Right atrium auricular region (tissue), 2 donors: ENCODE measurements at places on chromosomes 16 and 17. TPM values are rescaled to one million over a fixed set of nuclear protein-coding genes. Genes with fewer than 3 reads are reported as not detected.

The ABCA6 gene
- total RNA-seq = 41.9 TPM

The HEATR9 gene
- total RNA-seq = not detected

The CCL8 gene
- total RNA-seq = 0.52 TPM

The PMFBP1 gene
- not detected for total RNA-seq

The PABPN1L gene
- not detected for total RNA-seq

DNA sequence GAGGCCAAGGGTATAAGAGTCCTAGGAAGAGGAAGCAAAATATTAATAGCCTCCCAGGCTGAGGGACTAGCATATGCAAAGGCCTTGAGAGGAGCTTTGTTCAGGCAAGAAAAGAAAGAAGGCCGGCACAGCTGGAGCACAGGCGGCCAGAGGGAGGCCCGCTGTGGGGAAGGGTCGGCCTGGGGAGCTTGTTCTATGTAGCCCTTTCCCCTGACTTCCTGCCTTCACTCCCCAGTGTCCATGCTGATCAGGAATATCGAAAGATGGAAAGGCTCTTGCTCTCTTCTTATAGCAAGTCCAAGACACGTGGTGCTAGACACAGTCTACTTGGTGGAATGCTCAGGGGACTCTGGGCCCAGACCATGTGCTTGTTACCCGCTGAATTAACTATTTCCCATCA, 27.4 kb upstream of the HAS3 start:
- no peak overlapping the region for H3K4me3 ChIP-seq
- H3K27ac ChIP-seq = no peak overlapping the region

- H3K27ac ChIP-seq = no peak overlapping the region
- no peaks in the 10 kb centered on the region for H3K36me3 ChIP-seq
- DNase-seq = no peak
- H3K27me3 ChIP-seq = no peaks in the 10 kb centered on the region
Measured at GRCh38 chr17:7992516-7992915, 9.9 kb upstream of the GUCY2D start.

GRCh38 chr17:82301300-82301915, 16.0 kb downstream of the CD7 start:
- DNase-seq = no peak
- no peaks in the 10 kb centered on the region for H3K36me3 ChIP-seq
- no peak overlapping the region for H3K27ac ChIP-seq
- no peak overlapping the region for H3K4me3 ChIP-seq

DNA sequence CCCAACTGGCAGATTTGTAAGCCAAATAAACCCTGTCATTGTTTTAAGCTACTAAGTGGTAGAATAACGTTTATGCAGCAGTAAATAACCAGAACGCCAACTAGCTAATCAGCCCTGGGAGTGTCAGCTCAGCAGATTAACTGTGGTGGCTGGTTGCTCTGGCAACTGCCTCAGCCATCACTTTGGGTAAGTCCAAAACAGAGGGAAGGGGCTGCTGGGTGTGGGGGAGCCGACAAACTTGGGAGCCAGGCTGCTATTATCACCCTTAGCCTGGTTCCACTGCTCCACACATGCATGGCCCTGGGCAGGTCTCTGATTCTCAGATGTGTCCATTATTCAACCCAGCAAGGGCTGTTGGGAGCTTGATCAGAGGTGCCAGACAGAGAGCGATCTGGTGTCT, 22.2 kb upstream of the RHOT1 start:
- H3K4me1 ChIP-seq = no peaks in the 10 kb centered on the region
- no peak for DNase-seq
- no peak overlapping the region for H3K4me3 ChIP-seq
- H3K27me3 ChIP-seq = no peaks in the 10 kb centered on the region

DNA sequence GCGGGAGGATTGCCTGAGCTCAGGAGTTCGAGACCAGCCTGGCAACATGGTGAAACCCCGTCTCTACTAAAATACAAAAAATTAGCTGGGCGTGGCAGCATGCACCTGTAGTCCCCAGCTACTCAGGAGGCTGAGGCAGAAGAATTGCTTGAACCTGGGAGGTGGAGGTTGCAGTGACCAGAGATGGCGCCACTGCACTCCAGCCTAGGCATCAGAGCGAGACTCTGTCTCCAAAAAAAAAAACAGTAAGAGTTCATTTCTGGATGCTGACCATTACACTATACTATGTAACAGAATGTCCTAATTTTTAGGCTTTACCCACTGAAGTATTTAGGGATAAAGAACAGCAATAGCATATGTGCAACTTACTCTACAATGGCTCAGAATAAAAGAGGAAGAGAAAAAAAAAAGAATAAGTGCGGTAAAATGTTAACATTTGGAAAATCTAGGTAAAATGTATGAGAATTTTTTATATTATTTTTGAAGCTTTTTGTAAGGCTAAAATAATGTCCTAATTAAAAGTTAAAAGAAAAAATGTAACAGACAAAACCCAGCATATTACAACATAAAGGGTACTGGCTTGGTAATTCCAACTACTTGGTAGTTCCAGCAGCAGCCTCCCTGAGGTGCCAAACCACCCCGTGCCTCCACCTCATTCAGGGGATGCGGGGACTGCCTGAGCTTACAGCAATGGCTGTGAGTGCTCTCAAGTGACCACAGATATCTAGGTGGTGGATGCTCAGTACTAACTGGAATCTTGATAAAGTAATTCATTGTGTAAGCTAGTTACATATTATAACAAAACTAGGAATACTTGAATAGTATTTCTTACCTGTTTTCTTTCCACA, 10.9 kb downstream of the COPS3 start:
- H3K27me3 ChIP-seq = no peaks in the 10 kb centered on the region
- peaks cover 88% of the 10 kb centered on the region for H3K36me3 ChIP-seq
- no peak overlapping the region for H3K27ac ChIP-seq
- H3K4me3 ChIP-seq = no peak overlapping the region

GRCh38 chr16:80038566-80038965, 438.0 kb upstream of the MAF start:
- no peak for DNase-seq
- H3K27me3 ChIP-seq = no peaks in the 10 kb centered on the region
- H3K4me3 ChIP-seq = no peak overlapping the region
- H3K36me3 ChIP-seq = no peaks in the 10 kb centered on the region

DNA sequence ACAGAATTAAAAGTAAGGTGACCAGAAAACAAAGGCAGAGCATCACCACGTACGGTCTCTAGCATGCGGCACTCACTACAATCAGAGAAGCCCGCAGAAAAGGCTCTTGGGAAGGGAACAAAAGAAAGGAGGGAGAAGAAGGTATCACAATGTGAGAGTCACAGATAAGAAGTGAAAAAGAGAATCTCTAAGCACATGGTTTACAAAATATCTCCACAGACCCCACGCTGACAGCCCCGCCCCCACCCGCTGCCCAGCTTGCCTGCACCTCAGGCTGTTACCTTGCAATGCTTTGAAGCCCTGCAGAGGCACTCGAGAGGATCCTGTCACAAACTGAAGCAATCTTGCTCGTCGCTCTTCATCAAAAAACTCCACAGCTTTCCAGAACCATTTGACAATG, 40.5 kb downstream of the CEP95 start:
- no peak overlapping the region for H3K27ac ChIP-seq
- no peaks in the 10 kb centered on the region for H3K4me1 ChIP-seq
- H3K36me3 ChIP-seq = peaks cover 47% of the 10 kb centered on the region
- DNase-seq = no peak
- no peak overlapping the region for H3K4me3 ChIP-seq
- no peaks in the 10 kb centered on the region for H3K27me3 ChIP-seq

- no peaks in the 10 kb centered on the region for H3K4me1 ChIP-seq
- DNase-seq = no peak
- H3K4me3 ChIP-seq = no peak overlapping the region
- H3K27me3 ChIP-seq = no peaks in the 10 kb centered on the region
Measured at GRCh38 chr16:48098472-48098871, 57.3 kb downstream of the ABCC12 start.

DNA sequence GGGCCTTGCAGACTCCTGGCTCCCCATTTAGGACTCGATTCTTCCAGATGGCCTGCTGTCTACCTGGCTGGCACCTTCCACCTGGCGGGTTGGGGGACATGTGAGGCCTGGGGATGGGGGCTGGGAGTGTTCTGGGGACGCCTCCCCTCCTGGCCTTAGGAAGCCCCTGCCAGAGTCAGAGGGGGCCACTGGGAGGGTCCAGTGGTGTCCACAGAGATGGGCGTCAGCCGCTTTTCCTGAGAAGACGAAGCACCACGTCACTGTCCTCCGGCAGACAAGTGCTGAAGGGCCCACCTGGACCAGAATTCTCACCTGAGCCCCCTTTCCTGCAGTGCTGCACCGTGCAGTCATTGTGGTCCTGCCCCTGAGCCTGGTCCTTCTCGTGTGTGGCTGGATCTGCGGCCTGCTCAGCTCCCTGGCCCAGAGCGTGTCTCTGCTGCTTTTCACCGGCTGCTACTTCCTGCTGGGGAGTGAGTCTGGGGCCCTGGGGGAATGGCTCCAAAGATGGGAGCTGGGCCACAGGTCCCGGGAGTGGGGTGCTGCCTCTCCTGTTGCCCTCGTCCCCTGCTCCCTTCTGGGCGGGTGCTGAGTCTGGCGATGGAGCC, 2.9 kb downstream of the TMEM235 start:
- no peak overlapping the region for H3K27ac ChIP-seq
- no peaks in the 10 kb centered on the region for H3K27me3 ChIP-seq
- H3K4me1 ChIP-seq = peaks cover 3% of the 10 kb centered on the region
- DNase-seq = no peak
- no peaks in the 10 kb centered on the region for H3K36me3 ChIP-seq

DNA sequence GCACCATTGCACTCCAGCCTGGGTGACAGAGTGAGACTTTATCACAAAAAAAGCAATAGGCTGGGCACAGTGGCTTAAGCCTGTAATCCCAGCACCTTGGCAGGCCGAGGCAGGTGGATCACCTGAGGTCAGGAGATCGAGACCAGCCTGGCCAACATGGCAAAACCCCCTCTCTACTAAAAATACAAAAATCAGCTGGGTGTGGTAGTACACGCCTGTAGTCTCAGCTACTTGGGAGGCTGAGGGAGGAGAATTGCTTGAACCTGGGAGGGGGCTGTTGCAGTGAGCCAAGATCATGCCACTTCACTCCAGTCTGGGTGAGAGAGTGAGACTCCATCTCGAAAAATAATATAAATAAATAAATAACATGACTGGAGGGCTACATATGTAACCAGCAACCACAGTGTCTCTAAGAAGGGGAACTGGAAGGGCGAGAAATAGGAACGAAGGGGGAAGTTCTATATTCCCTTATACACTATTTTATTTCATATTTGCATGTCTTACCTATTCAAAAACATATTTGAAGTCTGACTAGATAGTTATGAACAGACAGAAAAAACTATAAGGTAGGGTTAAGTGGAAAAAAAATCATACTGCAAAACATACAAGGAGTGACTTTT, 25.9 kb downstream of the MYH11 start:
- no peak for DNase-seq

GRCh38 chr17:81422776-81423697, 27.8 kb downstream of the BAHCC1 start:
- no peaks in the 10 kb centered on the region for H3K27me3 ChIP-seq
- peaks cover 82% of the 10 kb centered on the region for H3K4me1 ChIP-seq
- DNase-seq = peak; percentile 93
- peak overlapping the region; percentile 88 for H3K27ac ChIP-seq
- H3K4me3 ChIP-seq = peak overlapping the region; percentile 25

DNA sequence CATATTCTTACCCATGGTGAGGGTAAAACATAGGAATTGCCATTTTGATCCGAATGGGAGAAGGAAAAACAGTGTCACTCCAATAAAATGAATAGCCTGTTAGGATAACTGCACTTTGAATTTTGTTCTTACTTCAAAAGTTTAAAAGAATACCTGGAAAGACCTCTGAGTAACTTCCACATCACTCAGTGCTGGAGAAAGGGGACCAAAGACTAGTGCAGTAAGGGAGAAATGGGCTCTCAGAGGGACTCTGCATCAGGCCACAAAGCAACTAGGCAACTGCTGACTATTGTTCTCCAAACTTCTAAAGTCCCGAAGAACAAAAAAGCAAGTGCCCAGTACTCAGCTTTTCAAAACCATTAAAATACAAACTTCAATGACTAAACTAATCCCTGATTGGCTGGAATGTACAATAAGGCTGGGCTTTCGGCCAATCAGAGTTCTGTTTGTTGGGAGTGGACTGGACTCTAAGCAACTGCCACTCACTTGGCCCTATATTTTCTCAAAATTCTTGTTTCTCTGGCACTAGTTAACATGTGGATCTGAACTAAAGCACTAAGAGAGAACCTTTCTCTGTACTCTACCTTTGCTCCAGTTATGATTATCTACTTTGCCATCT, 6.2 kb downstream of the DNAJC7 start:
- no peak for DNase-seq
- H3K36me3 ChIP-seq = no peaks in the 10 kb centered on the region
- peak overlapping the region; percentile 46 for H3K27ac ChIP-seq
- no peaks in the 10 kb centered on the region for H3K27me3 ChIP-seq

DNA sequence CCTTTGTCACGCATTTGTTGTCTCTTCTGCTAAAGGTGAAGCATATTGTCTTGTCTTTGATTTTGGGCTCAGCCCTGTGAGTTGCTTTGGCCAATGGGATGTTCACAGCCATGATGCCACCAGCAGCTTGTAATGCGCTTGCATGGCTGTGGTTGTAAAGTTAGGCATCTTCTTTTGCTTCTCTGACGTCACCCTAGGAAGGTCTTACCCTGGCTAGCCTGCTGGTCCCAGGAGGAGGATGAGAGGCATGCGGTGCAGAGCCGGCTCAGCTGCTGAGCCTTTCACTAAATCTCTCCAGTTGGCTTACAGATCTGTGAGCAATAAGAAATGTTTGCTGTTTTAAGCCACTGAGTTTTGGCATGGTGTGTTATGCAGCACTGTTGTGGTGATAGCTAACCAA, 40.8 kb downstream of the IRX6 start:
- no peaks in the 10 kb centered on the region for H3K27me3 ChIP-seq
- H3K27ac ChIP-seq = no peak overlapping the region
- no peaks in the 10 kb centered on the region for H3K36me3 ChIP-seq
- no peaks in the 10 kb centered on the region for H3K4me1 ChIP-seq
- no peak for DNase-seq

DNA sequence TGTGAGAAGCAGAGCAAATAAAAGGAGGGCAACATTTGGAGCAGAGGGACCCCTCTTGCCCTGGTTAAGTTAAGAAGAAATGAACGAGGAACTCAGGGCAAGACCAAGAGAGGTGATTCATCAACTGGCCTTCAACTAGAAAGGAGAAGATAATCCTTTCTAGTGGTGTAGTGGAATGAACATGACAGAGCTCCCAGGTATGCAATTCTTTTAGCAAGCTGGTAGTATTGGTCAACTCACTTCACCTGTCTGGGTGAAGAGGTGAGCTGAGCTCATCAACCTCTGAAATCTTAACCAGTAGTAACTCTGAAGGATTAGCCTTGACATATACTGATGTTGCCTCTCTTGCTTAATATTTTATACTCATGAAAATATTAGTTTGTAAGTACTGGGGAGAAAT, 1024.7 kb upstream of the GOT2 start:
- H3K4me3 ChIP-seq = no peak overlapping the region
- H3K27ac ChIP-seq = no peak overlapping the region
- no peaks in the 10 kb centered on the region for H3K36me3 ChIP-seq
- no peaks in the 10 kb centered on the region for H3K27me3 ChIP-seq
- no peak for DNase-seq

GRCh38 chr16:19666477-19666876, 51.5 kb downstream of the KNOP1 start:
- no peaks in the 10 kb centered on the region for H3K27me3 ChIP-seq
- H3K36me3 ChIP-seq = peaks cover 19% of the 10 kb centered on the region
- DNase-seq = no peak

- no peak overlapping the region for H3K27ac ChIP-seq
- no peaks in the 10 kb centered on the region for H3K36me3 ChIP-seq
- H3K27me3 ChIP-seq = no peaks in the 10 kb centered on the region
- no peak for DNase-seq
Measured at GRCh38 chr16:73845238-73846006, 451.2 kb upstream of the PSMD7 start.
